Esophagus muscularis mucosa (tissue), 4 donors: ENCODE measurements at places on chromosomes 4 and X. TPM values are rescaled to one million over a fixed set of nuclear protein-coding genes. Genes with fewer than 3 reads are reported as not detected.

- DNase-seq, result no peak
Observed at GRCh38 chr4:108854786-108855185, 91.9 kb upstream of the ETNPPL start.

GRCh38 chr4:153341575-153342090, 2.9 kb upstream of the MND1 start:
- DNase-seq, result no peak

DNA sequence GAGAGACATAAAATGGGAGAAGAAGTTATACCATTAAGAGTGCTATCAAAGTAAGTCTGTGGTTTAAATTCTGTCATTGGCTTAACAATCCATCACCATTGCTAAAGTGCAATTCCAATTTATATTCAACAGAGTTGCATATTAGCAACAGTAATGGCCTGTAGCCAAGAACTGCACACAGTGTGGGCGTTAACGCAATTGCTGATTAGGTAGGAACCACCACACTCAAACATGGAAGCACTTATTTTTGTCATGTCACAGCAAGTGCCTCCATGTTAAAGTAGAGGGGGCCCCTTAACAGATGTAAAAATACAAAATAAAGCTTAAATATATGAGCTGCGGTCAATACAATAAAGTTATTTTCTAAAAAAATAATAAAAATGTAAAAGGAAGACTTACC, 10.8 kb downstream of the LARP7 start:
- no peak for DNase-seq

DNA sequence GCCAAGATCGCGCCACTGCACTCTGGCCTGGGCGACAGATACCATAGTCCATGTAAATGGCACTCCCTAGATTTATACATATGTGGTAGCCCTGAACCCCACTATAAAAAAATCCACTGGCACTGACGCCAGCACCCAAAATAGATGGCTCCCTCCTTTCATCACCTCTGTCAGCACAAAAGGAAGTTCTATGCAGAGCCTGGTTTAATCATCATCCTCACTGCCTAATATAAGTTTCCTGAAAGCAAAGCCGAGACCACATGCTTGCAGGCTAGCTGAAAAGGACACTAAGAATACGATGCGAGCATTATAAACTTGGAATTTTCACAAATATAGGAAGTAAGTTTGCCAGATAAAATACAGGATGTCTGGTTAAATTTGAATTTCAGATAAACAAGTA, 27.5 kb upstream of the DOCK11 start:
- no peak for DNase-seq

GRCh38 chr4:100372432-100372831, 145.4 kb downstream of the EMCN start:
- no peak for DNase-seq

Gene MGARP
- total RNA-seq, result 2.0 TPM

Gene SNCA
- total RNA-seq, result 19.0 TPM

Gene PDHA1
- total RNA-seq, result 45.7 TPM
